Suppressor macrophage treated with lipopolysaccharide for 1 hour (primary cell): ENCODE measurements at places on chromosomes 13 and 19.

DNA sequence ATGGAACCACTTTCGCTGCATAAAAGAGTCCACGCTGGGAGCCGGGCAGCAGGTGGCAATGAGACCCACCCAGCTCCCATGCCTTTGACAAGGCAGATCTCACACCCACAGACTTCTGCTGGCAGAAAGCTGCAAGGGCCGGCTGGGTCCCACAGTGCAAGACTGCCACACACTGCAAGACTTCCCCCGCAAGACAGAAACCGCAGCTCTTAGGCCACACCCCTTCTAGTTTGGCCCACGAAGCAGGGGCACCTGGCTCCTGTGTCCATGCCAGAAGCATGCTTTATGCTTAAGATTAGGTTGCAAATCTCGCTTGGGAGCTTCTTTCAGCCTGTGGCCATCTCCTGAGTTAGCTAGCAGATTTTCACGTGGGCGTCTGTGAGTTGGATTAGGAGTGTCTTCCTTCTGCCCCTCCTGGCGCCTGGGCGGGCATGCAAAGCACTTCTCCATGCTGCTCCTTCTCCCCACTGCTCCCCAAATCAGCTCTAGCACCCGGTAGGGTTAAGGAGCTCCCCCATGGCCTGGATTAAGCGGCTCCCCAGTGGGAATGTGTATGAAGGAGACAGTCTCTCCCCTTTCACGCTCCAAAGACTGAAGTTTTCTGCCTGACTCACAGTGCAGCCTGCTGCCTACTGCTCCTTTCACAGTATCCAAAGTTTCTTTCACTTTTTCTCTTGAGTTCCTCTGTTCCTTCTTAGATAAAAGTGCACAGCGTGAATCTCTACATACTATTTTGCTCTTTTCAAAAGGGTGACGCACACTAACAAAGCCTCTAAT lies 17.7 kb downstream of the GPC6 start:
- DNase-seq: no peak

DNA sequence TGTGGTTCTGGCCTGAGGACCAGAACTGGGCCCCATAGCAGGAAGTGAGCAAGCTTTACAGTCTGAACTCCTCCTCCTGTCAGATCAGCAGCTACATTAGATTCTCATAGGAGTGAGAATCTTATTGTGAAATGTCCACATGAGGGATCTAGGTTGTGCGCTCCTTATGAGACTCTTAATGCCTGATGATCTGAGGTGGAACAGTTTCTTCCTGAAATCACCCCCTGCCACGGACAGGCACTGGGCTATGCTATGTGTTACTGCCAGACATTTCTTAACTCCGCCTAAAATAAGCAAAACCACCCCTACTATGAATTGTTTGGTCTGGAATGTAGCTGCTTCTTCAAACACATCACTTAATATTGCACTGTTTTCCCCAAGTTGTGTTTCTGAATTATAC lies 4.6 kb downstream of the FBXL3 start:
- DNase-seq: no peak

- peak; percentile 54 for DNase-seq
Observed at GRCh38 chr19:48907671-48908070, 7.6 kb downstream of the NUCB1 start.

DNA sequence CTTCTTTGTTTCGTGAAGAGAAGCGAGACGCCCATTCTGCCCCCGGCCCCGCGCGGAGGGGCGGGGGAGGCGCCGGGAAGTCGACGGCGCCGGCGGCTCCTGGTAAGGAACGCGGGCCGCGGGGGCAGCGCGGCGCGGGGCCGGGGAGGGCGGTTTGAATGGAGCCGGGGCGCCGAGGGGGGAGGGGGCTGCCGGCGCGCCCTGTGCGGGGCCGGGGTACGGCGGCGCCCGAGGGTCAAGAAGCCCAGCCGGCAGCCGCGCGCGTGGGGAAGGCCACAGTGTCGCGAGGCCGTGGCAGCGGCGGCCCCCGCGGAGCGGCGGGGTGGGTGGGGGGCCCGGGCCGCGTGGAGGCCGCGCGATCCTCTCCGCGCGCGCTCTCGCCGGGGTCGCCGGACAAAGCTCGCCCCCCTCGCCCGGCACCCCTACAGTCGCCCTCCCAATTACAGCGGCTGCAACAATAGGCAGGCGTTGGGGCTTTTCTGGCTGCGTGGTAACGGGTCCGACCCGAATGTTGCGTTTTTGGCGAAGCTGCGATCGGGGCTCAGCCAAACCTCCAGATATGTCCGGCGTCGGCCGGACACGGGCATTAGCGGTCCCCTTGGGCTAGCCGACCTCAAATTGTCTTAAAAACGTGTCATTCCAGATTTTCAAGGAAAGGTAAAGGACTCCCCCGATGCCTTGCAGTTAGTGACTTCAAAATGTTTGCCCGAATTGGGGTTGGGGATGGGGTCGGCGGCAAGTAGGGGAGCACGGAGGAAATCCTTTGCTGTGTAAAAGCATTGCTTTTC lies 437 bp downstream of the SMARCA4 start:
- peak; percentile 21 for DNase-seq

DNA sequence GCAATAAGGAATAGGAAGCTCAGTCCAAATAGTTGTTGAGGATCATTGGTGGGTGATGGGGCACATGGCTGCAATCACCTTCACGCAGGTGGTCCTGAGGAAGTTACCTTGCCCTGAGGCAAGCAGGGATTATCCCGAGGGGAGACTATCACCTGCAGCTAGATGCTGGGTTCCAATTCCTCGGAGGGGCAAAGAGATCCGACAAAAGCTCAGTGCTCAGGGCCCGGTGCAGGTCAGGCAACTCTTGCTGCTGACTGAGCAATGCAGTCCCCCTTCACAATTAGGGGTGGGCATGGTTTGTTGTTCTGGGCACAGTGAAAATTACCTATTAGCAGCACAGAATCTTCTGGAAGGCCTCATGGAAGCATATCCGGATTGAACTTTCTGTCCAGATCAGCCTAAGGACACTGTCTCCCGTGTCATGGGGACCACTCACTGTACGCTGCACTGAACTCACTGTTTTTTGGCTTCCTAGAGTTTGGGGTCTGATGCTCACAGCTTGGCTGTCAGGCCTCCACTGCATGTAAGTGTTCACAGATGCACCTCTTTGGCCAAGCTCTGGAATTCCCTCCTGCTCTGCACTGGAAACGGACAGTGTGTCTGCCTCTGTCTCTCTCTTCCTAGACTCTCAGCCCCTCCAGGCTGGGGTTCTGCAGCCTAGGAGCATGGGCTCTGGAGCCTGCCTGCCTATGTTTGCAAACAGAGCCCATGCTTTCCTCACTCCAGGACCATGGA lies 372.7 kb downstream of the ZNF536 start:
- no peak for DNase-seq

- DNase-seq: no peak
Observed at GRCh38 chr19:1533510-1534150, 9.8 kb downstream of the PLK5 start.

GRCh38 chr19:11598103-11598483 lies 810 bp downstream of the ZNF627 start:
- DNase-seq: no peak

GRCh38 chr13:82698941-82699340 lies 1183.3 kb downstream of the SLITRK1 start:
- DNase-seq: no peak

DNA sequence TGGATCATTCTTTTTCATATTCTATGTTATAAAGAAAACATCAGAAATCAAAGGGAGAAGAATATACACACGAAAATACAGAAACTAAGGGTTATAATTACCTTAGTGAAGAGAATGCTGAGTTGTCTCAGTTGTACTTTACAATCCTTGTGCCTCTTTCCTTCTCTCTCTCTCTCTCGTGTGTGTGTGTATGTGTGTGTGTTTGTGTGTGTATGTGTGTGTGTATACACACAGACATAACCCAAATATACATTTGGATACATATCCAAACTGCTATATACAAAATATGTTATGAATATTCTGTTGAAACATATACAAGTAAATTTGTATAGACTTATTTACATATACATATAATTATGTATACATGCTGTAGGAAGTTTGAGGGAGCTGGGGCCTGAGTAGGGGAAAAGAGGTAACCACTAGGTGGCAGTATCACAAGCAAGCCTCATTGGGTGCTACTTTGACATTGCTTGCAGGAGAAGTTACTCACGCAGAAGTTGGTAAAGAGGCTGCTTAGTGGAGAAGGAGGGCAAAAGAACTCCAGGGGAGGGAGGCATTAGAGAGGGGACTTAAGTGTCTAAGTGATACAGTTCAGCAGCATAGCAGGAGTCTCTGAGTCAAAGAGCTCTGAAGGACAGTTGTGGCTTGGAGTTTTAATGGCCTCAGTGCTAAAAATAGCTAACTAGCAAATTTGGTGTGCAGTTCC lies 465.1 kb upstream of the PCDH20 start:
- peak; percentile 34 for DNase-seq

DNA sequence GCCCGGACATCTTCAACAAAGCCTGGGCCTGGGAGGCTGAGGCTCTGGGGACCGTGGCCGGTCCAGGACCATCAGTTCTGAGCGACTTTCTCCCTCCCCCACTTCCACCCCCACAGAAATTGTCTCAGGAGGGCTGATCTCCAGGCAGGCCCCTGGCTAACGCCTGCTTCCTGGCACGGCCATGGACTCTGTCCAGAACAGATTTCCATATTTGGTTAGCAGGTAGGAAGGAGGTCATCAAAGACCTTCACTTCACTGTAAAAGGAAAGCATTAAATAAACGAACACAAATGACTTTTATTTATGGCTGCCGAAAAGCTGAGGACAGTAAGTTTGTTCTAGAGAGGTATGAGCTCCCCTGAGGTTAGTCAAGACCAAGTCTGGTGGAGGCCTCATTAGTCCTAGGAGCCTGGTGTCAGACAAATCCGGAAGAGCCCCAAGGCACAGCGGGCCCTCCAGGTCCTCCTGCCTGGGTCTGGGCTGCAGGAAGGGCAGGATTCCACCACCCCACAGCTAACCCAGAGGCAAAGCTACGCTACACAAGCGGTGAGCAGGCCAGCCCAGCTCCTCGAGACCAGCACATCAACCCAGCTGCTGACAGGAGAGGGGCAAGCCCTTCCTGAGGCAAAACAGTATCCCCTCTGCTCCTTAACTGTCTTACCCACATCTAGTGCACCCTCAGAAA lies 4.6 kb upstream of the PLPP2 start:
- DNase-seq: no peak

- DNase-seq: no peak
Observed at GRCh38 chr13:42129033-42129432, 80.6 kb downstream of the DGKH start.

DNA sequence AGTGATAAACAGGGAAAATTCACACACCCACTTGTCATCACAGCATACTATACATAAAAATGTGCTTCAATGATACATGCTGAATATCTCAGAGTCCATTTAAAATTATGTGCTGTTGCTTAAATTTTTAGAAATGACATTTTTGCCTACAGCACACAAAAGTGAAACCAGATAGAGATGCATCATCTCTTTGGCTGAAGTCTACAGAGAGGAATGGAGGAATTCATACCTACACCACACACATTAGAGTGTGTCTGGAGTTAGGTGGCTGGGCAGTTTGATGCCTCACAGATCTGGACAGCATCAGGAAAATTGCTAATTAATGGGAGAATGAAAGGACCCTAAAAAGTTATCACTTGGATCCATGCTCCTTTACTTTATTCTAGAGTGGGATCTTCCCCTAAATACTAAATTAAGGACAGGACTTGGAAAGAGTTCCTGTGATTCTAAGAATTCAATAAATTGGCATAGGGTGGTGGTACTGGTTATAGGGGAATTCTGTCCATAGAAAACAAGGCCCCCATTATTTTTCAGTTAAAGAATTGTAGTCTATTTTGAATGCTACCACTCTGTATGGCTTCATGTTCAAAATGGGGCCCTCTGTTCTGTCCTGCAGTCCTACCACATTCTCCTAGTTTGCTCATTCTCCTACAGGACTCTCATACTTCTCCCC lies 41.3 kb downstream of the RCBTB2 start:
- DNase-seq: no peak

GRCh38 chr19:45164577-45165335 lies 4.0 kb upstream of the NKPD1 start:
- DNase-seq: peak; percentile 94

DNA sequence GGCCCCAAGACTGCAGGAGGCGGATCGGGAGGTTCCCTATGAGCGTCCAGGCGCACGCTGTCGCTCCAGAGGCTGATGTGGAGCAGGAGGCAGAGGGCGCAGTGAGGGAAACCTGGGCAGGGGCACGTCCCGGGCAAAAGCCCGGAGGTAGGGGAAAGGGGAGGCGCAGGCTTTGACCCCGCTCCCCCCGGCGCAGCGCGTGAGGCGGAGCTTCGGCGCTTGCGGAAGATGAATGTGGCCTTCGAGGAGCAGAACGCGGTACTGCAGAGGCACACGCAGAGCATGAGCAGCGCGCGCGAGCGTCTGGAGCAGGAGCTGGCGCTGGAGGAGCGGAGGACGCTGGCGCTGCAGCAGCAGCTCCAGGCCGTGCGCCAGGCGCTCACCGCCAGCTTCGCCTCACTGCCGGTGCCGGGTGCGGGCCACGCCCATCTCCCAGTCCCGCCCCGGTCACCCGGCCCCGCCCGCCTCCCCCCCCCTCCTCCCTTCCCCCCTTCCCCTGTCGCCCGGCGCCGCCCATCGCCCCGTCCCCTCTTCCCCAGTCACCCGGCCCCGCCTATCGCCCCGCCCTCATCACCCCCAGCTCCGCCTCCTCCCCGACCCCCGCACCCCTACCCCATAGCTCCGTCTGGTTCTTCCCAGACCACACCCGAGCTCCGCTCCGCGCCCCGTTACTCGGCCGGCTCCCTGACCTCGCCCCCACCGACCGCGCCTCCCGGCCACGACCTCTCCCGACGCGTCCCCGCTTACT lies 4.1 kb downstream of the HMG20B start:
- DNase-seq: no peak

GRCh38 chr19:5782945-5783919 lies 1.3 kb downstream of the PRR22 start:
- DNase-seq: no peak

GRCh38 chr13:102940143-102940542 lies 94.3 kb downstream of the ERCC5 start:
- DNase-seq: no peak

DNA sequence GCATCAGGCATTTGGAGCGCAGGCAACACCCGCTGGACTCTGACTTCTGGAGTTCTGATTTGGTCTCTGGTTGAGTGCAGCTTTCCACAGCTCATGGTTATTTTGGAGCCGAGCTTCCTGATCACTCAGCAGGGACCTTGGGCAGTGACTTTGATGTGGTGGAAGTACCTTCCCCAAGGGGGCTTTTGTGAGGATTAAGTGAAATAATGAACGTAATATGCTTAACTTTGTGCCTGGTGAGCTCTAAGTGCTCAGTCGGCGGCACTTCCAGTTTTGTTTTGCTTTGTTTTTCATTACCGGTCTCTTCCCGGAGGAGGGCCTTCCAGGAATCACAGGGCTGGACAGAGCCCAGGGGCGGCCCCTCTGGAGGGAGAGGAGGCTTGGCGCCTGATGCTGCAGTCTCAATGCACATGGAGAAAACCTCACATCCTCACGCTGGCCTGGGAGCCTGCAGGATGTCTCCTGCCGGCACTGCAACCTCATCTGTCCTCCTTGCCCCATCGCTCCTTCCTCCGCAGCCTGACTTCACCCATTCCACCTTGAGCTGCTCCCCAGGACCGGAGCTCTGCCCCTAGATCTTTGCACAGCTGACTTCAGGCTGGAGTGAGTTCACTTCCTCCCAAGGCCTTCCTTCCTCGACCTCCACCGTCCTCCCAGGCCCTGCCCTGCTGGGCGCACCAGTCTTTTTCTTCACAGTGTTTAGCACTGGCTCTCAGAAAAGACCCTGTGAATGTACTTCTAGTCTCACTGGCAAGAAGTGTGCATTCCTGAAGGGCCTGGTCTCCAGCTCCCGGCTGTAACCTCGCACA lies 1.5 kb downstream of the PLEKHF1 start:
- no peak for DNase-seq
